ENCODE measurements at places on chromosomes 5 and 9.

GRCh38 chr9:134808447-134808792 is 72.2 kb upstream of the FCN2 start:
- no peak for DNase-seq

GRCh38 chr5:15943487-15943886 is 236.1 kb downstream of the MARCHF11 start:
- no peak for DNase-seq

DNA sequence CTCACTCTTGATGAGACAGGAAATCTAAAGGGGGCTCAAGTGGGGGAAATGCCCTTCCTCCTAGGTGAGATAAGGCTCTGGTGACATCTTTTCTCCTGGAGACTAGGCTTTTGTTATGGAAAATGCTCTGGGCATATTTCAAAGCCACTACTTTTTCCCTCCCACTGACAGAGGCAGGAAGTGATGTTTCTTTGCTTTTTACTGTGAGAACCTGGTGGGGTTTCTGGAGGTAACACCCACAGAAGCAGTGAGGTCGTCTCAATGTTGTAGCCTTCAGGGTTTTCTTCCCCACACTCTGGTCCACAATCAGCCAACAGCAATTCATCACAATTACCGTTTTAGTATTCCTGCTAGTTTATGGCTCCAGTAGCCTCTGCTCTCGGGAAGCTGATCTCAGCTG is 41.4 kb upstream of the FAM240B start:
- DNase-seq = no peak

DNA sequence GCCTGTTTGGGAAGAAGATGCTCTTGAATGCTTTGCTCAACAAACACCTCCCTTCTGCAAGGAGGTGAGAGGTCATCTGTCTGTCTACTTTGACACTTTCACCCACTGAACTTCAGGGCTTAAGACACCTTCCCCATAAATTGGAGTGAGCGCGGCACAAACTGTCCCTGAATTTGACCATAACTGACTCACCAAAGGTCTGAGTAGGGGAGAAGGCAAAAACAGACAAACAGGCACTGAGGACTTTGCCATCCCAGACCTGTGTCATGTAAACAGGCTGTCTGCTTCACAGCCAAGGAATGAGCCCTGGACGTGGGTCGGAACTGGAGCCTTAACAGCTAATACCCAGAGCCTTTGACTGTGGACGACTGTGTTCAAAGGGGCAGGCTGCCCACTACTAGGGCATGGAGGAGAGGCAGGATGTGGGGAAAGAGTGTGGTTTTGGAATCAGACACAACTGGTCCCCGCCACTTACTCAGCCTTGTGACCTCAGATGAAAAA is 320.9 kb upstream of the KLF4 start:
- DNase-seq = no peak

DNA sequence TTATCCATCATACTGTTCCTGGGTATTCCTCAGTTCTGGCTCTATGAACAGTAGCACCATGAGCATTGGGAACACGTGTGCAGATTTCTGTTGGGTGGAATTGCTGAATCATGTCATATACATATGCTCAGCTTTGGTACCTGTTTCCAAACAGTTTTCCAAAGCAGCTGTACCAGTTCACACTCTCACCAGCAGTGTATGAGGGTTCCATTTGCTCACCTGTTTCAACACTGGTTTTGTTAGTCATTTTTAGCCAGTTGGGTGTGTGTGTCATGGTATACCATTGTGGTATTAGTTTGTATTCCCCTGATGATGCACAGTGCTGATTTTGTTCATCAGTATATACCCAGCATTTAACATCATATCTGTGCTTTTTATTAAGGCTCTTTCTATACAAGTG is 56.7 kb upstream of the ECM2 start:
- no peak for DNase-seq

DNA sequence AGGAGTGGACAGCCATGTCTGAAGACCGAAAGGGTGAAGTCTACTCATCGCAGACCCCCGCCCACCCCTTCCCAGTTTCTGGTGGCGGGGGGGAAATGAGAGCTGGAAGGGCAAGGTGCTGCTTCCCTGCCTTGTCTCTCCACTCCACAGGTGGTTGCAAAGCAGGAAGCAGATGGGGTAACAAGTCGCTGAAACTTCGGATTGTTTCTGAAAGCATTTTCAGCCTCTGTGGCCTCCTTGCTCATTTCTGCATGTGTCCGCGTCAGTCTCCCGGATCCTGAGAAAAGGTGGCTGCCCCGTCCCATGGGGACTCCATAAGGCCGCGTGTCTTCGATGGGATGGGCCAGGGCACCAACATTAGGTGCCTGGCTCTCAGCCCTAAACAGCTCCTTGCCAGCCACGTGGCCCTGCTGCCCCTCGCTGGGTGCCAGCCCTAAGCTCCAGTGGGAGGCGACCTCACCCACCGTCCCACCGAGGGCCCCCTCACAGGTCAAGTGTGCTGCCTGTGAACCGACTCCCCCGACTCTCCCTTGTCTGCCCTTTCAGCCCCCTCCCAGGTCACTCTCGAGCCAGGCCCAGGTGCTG is 971 bp downstream of the PHYKPL start:
- no peak for DNase-seq

DNA sequence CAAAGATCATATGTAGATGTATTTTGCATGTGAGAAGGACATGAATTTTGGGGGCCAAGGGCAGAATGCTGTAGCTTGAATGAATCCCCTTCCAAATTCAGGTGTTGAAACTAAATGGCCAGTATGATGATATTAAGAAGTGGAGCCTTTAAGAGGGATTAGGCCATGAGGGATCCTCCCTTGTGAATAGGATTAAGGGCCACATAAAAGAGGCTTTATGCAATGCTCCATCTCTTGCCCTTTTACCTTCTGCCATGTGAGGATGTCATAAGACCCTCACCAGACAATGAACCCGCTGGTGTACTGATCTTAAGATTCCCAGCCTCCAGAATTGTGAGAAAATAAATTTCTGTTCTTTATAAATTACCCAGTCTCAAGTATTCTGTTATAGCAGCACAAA is 206.1 kb downstream of the YTHDC2 start:
- no peak for DNase-seq

All from CD4-positive, alpha-beta T cell treated with Interleukin-1 beta for 1 hour (primary cell).